ENCODE measurements at places on chromosomes 2 and 18.
A peak's percentile ranks its signal among the peaks of the same experiment; 100 is the strongest.

GRCh38 chr2:238291550-238292281 lies 3.3 kb upstream of the PER2 start:
- no peak for DNase-seq

- DNase-seq, result no peak
Measured at GRCh38 chr2:119736021-119736420, 23.7 kb upstream of the PTPN4 start.

DNA sequence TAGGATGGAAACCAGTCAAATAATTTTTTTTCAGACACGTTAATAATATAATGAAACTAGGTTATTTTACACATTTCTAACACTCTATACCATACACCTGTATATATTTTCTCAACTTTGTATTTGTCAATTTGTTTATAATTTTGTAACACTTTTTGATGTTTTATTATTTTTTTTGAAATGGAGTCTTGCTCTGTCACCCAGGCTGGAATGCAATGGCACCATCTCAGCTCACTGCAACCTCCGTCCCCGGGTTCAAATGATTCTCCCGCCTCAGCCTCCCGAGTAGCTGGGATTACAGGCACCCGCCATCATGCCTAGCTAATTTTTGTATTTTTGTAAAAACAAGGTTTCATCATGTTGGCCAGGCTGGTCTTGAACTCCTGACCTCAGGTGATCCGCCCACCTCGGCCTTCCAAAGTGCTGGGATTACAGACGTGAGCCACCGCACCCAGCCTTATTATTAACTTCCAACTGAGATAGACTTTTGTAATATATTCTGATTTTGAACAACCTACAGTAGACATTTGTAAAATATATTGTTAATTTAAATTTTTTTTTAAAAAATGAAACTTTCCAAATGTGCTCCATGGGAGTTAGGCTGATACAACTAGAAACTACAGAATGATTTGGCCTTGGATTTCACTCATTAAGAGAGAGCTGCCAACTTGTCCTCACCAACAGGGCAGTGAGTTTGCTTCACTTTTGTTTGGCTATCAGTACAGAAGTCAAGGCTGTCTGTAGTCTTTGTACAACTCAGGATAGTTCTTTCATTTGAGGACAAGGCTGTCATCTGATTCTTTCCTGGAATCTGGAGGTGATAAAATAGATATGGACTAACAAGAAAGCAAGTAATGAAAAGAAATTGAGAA lies 33.9 kb upstream of the COBLL1 start:
- no peak for DNase-seq

- no peak for DNase-seq
Measured at GRCh38 chr2:200617156-200618053, 31.6 kb downstream of the AOX1 start.

DNA sequence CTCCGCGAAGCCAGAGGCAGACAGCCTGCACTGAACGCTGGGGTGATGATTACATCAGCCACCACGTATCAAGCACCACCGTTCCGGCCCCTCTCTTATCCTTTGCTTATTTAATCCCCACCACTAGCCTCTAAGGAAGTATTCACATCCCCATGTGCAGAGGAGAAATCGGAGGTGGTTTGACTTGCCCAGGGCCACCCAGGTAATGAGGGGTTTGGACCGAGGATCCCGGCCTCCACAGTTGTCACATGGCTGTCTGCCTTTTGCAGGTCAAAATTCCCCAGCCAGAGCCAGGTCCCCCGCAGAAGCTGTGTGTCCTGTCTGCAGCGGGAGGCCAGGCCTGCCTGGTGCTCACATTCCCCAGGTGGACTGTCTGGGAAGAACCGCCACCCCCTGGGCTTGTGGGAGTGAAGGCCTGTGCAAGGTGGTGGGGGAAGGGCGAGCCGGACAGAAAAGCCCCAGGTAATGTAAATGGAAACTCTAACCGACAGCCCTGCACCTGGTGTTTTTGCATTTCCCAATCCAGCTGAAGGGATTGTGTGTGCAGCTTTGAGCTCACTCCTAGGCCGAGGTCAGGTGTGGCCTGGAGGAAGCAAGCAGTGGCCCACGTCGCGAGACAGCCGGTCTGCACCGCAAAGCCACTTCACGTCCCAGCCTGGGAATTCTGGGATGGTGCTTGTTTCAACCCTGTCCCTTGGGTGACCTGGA lies 108.5 kb upstream of the ID2 start:
- no peak for DNase-seq

- no peak for DNase-seq
Measured at GRCh38 chr2:237712477-237713377, 85.3 kb downstream of the LRRFIP1 start.

DNA sequence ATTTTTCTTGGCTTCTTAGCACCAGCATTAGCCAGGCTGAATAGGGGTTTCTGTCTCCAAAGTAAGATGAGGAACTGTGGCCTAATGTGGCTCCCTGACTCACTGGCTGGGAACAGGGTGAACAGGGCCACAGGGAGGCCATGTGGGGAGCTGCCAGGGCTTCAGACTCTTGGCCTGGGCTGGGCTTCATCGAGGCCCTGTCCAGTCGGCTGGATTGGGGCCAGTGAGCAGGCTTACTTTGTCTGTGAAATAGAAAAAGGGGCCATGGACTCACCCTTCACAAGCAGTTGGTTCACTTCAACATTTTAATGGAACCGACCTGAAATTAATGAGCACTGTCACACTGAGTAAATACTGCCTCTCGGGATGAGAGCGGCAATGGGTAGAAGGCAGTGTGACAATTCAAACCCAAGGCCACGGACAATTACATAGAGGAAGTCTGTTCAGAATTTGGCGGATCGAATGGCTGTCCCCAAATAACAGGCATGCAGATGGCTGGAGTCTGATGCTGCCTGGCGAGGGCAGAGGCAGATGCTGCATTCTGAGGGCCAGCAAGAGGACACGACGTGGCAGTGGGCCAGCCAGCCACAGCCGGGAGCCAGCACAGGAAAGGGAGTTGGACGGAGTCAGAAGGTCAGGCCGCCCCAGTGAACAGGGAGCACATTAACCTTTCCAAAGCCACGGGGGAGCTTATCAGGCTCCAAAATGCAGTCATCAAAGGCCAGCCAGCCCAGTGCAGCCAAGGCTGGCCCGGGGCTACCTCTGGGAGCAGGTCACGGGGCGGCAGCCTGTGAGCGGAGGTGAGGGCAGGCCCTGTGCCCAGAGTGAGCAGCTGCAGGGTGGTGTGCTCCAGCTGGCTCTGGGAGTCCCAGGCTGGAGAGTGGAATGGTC lies 146.6 kb upstream of the REV1 start:
- DNase-seq, result no peak

GRCh38 chr18:24846138-24846537 lies 385.7 kb downstream of the HRH4 start:
- no peak for DNase-seq

DNA sequence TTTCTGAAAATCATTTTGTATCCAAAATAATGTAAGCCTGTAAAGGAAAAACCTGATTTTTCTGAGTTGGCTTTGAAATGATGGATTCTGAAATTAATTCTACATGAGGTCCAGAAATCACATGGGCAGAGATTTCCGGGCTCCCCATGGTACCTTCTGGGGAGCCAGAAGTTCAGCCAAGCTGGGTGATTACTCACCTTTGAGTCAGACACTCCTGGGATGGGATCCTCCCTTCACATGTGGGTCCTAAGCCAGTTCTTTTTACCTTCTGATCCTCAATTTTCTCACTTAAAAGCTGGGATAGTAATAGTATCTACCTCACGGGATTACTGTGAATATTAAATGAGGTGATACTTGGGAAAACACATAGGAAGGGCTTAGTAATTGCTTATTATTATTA lies 179.8 kb upstream of the EPAS1 start:
- peak; percentile 81 for DNase-seq

- DNase-seq, result no peak
Measured at GRCh38 chr2:230861552-230862255, 3.0 kb upstream of the ITM2C start.

DNA sequence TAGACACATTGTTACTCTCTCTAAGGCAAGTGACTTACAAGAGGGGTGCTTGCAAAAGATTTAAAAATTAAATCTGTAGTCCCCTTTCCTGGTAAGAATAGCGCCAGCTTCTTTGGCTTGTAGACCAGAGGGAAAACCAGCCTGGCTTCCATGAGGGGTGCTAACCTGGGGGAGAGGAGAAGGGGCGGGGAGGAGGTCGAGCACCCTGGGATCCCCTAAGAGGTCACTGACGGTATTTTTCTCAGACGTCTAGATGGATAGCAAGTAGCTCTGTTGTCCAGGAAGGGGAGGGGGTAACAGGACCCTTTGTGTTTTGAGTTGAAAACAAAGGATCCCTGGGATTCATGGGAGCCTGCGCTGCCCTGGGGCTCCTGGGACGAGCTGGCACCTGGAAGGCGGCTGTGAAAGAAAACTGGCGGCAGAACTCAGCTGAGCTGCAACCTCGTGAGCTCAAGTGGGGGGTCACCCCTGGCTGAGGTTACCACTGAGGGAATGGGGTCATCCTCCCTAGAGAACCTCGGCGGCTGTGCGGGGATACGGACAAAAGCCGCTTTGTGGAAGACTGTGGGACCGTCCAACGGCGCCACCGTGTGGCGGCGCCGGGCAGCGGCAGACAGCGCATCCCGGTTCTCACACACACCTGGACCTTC lies 37.8 kb upstream of the MRPL19 start:
- peak; percentile 58 for DNase-seq

DNA sequence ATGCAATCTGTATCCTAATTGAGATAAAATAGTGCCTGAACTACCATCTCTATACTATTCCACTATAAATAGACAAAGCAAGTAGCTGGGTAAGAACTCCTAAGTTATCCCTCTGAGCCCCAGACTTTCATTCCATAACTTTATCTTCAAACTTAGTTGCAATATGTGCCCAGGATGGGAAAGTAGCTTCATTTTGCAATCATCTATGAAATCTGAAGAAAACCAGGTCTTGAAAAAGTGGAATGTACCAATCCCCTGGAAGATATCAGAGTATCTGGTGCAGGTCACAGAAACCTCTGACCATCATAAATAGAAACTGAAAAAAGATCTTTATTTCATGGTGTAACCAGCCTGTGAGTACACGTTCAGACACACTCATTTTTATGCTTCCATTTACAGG lies 78.1 kb upstream of the TMEM178A start:
- DNase-seq, result no peak

DNA sequence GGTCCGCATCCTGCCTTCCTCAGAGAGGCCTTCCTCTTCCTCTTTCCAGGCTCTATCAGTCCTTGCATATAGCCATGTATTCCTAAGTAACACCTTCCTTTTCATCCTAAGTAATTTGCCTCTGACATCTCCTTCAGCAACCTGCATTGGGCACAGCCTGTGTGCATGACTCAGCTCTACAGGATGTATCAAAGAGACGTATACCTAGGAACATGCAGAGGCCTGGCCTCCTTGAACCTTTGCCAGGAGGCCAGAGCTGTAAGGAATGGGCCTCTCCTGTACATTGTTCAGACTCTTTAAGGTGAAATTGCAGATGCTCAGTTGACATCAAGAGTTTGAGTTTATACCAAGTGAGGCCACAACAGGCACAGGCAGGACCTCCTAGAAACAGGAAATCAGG lies 76.0 kb upstream of the CELF4 start:
- DNase-seq, result peak; percentile 64

DNA sequence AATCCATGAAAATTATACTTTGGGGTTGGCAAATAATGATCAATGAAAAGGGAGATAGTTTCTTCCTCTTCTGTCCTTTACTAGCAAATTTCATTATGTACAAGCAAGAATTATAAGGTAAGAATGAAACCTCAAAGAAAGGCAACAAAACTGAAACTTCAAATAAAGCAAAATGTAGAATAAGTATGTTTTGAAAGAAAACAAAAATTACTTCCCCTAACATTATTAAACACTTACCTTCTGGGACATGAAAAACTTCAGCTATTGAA lies 29.4 kb downstream of the THADA start:
- DNase-seq, result no peak

DNA sequence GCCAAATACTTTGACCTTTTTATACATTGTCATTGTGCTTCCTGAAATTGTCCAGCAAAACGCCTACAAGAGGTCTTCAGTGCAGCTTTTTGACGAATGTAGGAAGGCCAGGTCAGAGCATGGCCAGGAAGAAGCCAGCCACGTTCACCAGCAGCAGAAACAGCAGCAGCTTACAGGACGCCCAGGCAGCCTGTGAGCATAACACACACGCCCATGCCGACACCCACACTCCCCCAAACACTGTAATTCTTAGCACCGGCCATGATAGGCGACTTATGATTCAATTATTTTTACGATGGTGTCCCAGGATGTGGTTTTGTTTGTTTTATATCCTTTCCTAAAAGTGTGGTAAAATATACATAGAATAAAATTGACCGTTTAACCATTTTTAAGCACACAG lies 249.1 kb upstream of the SALL3 start:
- no peak for DNase-seq

DNA sequence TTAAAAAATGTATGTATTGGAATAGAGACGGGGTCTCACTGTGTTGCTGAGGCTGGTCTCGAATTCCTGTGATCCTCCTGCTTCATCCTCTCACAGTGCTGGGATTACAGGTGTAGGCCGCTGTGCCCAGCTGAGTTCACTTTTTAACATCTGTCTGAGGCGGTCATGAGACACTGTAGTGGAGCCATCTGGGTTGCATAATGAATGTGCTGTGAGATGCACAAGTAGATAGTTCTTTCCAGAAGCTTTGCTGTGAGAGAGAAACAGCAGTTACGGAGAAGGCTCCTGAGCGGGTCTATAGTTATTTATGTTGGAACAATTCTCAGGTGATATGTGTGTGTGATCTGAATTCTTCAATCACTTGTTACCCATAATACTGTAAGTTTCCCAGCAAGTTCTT lies 3.1 kb downstream of the RMC1 start:
- no peak for DNase-seq

GRCh38 chr2:176614930-176615329 lies 345.7 kb downstream of the MTX2 start:
- no peak for DNase-seq

DNA sequence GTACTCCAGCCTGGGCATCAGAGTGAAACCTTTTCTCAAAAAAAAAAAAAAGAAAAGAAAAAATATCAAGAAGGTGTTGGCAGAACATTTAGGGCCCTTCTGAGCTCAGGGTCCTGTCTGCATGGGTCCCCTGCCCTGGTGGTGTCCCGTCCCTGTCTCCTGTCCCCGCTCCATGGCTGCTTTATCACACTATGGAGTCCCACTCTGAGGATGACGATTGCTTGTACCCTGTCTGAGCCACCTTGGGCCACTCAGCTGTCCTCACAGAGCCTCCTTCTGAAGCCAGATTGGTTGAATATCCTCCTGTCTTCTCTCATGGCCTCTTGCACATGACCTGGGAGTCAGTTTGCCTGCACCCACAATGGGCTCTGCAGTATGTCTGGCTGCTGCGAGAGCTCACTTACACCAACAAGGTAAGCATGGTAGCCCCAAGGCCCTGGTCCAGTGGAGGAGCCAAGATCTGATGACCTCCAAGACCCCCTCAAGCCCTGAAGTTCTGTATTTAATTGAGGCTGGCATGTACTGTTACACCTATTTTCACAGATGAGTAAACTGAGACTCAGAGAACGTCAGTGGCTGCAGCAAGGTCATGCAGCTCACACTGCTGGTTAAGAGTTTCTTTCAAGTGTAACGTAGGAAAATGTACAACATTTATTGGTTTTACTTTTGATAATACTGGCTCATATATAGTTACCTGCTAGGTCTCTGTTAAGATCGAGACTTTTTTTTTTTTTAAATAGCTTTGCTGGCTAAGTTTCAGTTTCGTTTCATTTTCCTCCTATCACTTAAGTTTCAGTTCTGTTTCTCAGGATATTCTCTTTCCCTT lies 16.9 kb upstream of the ZCCHC2 start:
- DNase-seq, result peak; percentile 24
